ENCODE measurements at places on chromosomes 1 and 21.

GRCh38 chr1:221234791-221235190 is 355.5 kb downstream of the HLX start:
- DNase-seq, result no peak

DNA sequence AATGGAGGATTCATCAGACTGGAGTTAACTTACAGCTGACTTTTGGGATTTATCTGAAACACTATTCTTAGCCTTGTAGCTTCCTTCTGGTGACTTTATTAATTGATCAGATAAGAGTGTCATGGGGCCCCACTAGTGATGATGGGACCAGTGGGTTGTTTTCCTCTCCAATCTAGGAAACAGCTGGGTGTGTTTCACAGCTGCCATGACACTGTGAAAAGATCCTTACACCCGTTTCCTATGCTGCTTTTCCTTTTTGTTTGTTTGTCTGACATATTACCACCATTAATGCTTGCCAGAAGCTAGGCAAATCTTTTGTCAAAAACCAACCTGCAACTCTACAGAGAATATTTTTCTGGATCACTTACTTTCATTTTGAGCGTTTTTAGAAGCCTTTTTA is 86.2 kb downstream of the ZBTB18 start:
- no peak for DNase-seq

DNA sequence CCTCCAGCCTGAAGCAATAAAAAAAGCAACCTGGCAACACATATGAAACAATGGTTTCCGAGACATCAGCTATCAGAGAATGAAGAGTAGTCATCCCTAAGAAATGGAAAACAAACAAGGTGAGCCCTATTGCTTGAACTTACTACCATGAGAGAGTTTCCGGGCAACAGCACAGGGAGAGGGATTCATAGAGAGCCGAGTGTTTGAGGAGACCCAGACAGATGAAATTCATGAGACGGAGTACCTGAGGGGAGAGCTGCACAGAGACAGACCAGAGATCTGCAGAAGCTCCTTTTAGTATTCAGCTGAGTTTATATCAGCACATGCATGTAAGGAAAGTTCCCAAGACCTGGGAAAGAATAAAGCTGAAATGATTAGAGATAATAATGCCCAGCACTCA is 19.8 kb downstream of the CRB1 start:
- no peak for DNase-seq

GRCh38 chr1:185244015-185244747 is 72.9 kb downstream of the IVNS1ABP start:
- no peak for DNase-seq

GRCh38 chr1:106536741-106537140 is 519.7 kb upstream of the PRMT6 start:
- DNase-seq, result no peak

- no peak for DNase-seq
These were observed 2.4 kb upstream of the ARHGAP29 start for GRCh38 chr1:94239796-94240195.

DNA sequence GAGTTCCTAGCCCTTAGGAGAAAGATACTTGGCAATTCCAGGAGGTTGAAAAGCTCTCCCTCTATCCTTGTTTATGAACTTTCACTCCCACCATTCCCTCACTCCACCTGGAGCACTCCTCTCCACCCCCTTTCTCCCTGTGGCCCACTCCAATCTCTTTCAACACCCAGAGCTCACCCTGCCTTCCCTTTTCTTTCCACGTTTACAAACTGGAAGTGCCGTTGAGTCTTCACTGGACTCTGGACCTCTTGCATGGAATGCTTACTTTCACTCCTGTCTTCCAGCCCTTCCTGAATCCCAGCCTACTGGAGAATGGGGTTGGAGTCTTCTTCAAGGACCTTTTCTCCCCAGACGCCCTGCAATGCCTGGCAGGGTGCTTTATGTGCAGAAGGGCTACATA is 198.5 kb downstream of the RHOU start:
- DNase-seq, result no peak

DNA sequence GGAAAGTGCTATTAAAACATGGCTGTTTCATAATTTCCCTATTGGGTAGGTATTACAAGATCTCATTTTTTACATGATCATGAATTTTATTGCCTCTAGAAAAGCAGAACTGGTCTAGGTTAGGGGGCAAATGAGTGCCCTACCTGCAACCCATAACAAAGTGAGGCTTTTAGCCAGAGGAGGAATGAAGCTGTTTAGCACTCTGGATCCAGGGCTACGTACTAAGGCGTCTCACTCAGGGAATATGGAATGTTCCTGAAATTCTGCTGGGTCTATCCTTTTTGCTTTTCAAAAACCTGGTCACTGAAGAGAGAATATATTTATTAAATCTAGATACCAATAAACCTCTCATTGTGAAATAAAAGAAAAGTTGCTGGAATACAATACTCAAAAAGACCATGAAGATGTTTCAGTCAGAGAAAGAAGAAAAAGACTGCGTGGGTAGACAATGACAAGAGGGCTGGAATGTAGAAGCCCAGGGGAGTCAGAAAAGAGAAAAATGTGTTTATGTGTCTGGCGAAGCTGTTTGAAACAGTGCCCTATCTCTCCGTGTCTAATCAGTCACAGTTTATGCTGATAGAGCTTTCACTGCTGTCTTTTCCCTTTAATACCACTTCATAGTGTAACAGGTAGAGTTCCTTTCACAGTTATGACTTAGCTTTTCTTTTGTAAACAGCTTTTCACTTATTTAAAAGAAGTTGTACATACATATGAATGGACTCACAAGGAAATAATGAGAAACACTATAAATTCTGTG is 25.0 kb upstream of the SYDE2 start:
- no peak for DNase-seq

- DNase-seq, result no peak
These were observed 9.5 kb downstream of the F3 start for GRCh38 chr1:94532077-94532476.

DNA sequence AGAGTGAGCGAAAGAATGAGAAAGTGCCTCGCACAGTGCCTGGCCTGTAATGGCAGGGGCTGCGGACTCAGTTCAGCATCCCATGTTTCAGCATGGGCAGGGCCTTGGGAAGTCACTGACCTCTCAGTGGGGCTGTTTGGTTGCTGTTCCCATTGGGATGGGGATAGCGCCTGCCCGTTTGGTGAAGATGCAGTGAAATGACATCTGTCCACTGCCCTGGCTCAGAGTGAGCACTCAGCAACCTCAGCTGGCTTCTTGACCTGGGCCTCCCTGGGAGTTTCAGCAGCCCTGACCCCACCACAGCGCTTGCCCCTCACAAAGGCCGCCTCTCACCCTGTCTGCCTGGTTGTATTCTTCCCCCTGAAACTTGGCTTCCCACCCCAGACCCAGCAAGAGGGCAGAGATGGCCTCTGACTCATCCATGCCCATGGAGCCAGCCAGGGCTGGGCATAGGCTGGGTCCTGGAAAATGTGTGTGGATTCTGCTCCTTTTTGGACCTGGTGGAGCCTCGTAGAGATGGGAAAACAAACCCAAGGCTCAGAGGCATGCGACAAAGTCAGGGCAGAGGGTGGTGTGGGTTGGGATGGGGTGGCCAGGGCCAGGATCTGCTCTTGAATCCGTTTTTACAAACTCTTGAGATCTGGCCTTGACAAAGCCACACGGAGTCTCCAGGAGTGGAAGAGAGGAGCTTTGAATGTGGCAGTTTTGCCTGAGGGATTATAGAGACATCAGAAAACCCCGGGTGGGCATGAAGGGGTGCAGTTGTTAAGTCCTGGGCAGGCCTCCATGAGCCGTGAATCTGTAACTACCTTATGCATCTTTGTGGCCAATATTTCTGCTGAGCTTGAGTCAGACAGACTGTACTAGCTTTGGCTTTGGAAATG is 1.2 kb downstream of the XKR8 start:
- no peak for DNase-seq

DNA sequence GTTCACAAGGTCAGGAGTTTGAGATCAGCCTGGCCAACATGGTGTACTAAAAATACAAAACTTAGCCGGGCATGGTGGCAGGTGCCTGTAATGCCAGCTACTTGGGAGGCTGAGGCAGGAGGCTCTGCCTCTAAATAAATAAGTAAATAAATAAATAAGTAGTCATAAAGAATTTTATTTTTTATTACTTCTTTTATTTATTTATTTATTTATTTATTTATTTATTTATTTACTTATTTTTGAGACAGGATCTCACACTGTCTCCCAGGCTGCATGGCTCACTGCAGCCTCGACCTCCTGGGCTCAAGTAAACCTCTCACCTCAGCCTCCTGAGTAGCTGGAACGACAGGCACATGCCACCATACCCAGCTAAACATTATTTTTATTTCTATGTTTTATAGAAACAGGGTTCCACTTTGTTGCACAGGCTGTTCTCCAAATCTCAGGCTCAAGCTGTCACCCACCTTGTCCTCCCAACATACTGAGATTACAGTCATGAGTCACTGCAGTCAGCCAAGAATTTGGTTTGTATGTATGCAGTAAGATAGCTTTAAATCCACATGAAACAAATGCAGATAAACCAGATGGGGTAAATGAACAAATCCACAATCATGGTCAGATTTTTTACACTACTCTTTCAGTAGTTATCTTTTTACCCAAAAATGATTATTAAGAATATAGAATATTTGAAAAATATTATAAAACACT is 523.3 kb upstream of the RGS18 start:
- no peak for DNase-seq

- no peak for DNase-seq
These were observed at the start of gene MTARC1 for GRCh38 chr1:220786337-220787068. TSS of gene MTARC1 (plus strand) at chr1:220786913. CDS start at chr1:220786945, 32 bp downstream.

GRCh38 chr1:16980473-16981268 is at the start of gene MFAP2:
TSS of gene MFAP2 (minus strand) at chr1:16980620. CDS start at chr1:16978273, 2,347 bp downstream.
- DNase-seq, result no peak

GRCh38 chr1:28815533-28816185 is 3.7 kb downstream of the OPRD1 start:
- DNase-seq, result peak; percentile 23

DNA sequence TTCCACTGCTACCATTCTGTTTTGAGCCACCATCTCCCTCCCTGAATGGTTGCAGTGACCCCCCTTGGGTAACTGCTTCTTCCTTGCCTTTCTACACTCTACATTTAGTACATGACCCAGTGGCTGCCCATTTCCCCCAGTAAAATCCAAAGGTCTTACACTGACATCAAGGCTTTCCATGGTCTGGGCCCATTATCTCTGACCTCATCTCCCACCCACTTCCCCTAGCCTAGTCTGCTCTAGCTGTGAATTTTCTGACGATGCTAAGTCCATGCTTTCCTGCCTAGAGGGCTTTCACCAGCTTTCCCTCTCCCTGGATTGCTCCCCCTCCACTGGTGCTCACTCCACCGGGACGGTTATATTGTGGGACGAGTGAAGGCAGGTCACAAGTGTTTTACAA is 219.2 kb downstream of the RYR2 start:
- no peak for DNase-seq

DNA sequence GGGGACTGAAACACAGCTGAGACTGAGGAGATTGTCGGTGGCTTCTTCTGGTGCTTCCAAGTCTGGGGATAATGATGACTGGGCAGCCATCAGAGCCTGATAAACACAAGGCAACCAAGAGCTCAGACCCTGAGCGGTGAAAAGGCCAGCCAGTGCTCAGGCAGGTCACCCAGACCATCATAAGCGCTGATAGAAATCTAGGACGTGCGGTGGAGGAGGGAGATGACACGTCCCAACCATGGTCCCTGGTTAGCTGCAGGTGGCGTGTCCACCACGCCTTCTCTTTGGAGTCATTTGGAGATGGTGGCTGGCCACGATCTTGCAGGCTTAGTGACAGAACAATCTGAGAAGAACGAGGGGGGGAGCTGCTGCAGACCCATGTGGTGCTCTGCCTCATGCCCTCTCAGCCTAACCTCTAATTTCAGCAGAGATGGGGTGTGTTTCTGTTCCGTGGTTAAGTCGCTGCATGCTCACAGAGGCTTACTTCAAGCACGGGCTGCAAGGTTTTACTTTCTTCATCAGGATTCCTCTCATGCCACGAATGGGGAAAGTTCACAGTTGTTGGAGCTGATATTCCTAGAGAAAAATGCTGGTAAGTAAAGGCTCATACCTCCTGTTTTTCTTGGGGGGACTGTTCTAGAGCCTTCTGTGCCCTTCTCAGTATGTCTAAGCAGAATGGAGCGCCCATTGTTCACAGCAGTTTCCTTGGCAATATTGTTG is 17.4 kb upstream of the IGSF5 start:
- DNase-seq, result no peak

- DNase-seq, result no peak
These were observed 1.1 kb upstream of the TRIM62 start for GRCh38 chr1:33182896-33183295.

DNA sequence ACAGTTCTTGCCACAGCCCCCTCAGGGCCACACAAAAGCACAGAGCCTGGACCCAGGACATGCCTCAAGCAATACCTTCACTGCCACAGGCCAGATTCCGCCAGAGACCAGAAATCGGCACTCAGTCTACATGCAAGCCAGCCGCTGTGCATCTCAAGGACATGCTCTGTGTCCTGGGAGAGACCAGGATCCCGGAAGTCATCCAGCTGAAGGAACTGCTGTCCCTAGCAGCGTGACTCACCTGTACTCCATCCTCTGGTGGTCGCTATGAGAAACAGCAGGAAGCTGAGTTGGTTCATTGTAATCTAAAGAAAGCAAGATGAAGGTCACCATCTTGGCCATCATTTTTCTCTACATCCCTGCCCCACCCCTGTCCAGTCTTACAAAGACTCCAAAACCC is 401 bp downstream of the ITLN1 start:
- DNase-seq, result no peak

GRCh38 chr1:53123453-53124140 is 18.8 kb downstream of the SLC1A7 start:
- DNase-seq, result no peak

DNA sequence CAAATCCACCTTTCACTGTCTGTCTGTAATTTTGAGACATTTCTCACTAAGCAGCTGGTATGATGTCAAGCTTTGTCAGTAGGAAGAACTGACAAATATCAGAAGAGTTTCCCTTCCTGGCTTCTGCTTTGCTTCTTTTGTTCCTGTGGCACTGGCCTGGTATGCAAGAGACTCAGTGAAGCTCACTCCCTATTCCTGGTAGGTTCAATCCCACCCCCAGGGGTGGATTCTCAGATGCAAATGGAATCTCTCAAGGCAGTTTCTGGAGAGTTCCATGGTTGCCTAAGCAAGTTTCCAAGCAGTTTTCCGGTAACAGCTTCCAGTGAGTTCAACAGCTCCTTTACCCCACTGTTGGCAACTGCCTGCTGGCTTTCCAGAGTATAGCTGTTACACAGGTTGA is 683.4 kb downstream of the PTPRC start:
- no peak for DNase-seq

Measured in KBM-7 (cell line).